GOT3 (cell line): ENCODE measurements at places on chromosomes 6 and 20.

GRCh38 chr20:38222231-38222922 is 38.2 kb downstream of the KIAA1755 start:
- no peak for DNase-seq

DNA sequence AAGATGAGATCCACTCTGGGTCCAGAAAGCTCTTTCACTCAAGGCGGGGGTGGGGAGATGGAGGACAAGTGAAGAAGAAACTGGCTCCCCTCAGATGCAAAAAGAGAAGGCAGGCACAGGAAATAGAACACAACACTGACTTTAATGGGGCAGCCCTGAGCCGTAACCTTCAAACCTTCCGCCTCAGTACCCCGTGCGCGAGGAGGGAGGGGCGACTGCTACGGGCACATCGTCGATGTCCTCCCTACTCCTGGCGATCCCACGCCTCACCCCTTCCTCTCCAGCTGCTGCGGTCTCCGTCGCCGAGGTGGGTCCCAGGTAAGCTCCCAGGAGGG is 3.9 kb downstream of the SPEF1 start:
- no peak for DNase-seq

DNA sequence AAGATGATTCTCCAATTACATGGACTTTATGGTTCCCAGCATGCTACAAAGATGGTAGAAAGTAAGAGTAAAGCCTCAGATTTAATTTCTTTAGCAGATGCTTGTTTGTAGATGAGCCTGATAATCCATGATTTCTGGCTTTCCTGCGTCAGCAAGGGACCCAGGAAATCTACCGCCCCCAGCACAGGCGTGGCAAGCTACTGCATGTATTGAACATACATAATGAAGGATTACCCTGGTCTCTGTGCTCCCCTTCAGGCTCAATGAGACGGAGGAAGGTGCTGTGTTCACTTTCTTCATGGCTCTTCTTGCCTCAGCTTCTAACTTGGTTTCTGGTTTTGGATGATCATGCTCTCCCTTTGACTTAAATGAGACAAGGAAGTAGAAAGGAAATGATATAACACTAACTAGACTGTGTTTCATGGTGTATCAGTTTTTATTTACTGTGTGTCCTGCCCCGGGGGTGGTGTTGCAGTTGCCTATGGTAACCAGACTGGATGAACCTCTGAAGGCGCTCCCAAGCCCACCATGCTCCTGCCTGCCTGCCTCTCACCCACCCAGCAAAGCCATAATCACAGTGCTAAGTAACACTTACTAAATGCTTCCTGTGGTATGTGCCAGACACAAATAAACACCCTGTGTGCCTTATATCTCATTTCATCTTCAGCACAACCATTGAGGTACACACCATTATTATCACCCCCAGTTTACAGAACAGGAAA is 17.9 kb downstream of the GCM1 start:
- DNase-seq = no peak

- DNase-seq = no peak
These were observed 49.0 kb downstream of the CPXM1 start for GRCh38 chr20:2751347-2751877.

DNA sequence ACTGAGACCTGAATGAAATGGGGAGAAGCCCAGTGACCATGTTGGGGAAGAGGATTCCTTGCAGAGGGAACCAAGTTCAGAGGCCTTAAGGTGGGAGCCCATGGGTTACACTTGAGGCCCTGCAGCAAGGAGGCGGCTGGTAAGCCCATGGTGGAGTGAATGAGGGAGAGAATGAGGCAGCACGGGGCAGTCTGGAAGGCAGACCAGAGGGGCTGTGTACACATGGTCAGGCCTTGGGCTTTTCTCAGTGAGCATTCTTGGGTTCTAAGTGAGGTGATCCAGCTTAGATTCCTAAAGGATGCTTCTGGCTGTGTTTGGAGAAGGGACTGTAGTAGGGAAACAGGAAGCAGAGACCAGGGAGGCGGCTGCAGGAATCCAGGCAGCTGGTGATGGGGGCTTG is 19.0 kb downstream of the RNF114 start:
- DNase-seq = no peak

GRCh38 chr6:142323377-142323776 is 21.6 kb downstream of the ADGRG6 start:
- DNase-seq = no peak

- no peak for DNase-seq
These were observed 26.8 kb downstream of the MANBAL start for GRCh38 chr20:37316116-37316774.

DNA sequence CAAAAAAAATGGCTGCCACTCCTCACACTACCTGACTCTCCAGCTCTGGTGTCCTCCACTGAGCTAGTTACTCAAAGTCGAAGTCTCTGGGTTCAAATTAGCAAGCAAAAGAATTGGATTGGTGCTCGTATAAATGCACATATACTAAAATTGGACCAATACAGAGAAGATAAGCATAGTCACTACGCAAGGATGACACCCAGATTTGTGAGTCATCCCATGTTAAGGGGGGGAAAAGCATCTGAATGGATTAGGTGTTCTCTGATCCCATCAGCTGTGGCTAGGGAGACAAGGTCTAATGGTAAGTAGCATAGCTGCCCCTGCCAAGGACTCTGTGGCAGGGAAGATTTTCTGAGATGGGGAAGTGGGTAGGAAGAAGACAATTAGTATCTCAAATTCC is 18.3 kb upstream of the AMD1 start:
- no peak for DNase-seq

- DNase-seq = no peak
These were observed 146.9 kb upstream of the C6orf118 start for GRCh38 chr6:165456286-165456685.

DNA sequence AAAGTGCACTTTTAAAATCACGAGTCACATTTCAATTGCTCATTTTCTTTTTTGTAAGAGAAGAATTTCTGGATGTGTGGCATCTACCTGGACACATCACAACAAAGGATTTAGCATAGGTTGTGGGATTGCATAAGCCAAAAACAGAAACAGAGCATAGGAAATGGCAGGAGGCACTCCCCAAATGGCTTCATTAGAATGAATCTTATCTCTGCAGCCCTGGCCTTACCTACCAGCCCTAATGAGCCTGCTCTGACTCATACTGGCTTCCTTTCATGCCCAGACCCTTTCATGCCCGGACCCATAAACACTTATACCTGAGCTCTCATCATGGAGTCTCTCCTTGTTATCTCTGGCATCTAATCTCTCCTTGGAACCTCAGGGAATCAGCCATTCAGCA is 23.9 kb upstream of the SPTLC3 start:
- no peak for DNase-seq
